ENCODE measurements at places on chromosomes 3 and 15.
A peak's percentile ranks its signal among the peaks of the same experiment; 100 is the strongest.

GRCh38 chr3:53071882-53072431 lies 26.1 kb upstream of the SFMBT1 start:
- ATAC-seq = no peak

DNA sequence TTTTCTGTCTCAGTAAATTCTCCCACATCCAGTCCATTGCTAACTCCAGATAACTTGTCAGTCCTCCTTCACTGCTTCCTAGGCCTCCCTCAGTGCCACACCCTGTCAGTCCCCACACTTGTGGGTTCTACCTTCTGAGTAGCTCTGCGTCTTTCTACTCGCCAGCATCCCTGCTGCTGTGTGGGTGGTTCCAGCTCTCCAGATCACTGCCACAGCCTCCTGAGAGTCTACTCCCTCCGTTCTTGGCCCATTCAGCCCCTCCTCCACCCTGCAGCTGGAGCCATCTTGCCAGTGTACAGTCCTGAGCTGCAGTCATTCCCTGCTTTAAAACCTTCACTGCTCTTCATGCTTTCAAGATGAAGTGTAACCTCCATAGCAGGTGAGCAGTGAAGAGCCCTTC lies 45.3 kb downstream of the MAP2K5 start:
- ATAC-seq = no peak

DNA sequence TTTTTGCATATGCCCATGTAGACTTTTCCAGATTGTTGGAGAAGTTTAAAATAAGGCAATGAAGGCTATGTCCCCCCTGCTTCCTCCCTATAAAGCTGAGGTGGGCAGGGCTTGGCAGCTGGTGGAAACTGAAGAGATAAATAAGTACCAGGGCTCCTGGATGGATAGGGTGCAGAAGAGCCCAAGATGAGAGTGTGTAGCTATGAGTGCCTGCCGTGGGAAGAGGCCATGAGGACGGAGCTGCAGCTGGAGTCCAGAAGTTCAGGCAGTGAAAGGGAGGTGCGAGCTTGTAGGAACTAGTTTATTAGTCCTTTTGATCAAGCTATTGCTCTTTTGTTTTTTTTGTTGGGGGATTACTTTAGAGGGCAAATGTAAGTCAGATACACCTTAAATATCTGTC lies 52.4 kb downstream of the PHLDB2 start:
- no peak for ATAC-seq

GRCh38 chr3:792630-793029 lies 300.2 kb upstream of the CNTN6 start:
- no peak for ATAC-seq

DNA sequence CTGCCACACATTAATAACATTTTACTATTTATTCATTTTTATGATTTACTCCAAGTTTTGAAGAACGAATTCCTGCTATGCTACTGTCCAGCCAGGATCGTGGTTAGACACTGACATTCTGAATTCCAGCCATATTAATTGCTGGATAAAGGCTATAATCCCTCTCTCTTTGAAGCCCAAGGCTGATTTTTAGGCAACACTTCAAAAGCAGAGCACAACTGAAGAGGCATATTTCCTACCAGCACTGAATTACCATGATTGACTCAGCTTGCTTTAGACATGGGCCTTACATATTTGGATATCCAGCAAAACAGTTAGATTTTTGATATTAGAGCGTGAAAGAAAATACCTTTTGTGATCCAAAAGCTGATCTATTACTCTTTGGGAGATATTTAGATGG lies 205.0 kb downstream of the ZIC1 start:
- no peak for ATAC-seq

- no peak for ATAC-seq
These were observed 156.1 kb upstream of the ANKRD28 start for GRCh38 chr3:15953841-15954240.

DNA sequence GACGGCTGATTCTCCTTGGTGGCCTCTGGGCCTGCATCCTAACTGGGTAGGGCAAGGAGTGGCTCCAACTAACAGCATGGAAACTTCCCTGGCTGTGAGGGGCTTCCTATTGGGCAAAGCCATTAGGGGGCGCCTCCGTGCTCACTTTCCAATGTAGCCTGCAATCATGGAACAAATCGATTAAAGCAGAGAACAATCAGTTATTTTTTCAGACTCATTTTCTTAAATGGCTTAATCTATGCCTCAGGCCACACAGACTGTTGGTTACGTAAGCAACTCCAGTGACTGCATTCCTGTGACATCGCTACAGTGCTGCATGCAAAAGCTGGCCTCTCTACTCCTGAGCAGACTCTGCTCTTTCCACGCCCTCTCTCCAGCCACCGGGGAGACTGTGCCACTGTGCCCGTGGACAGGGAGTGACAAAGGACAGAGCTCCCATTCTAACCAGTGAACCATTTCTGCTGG lies 278.9 kb downstream of the KLF13 start:
- ATAC-seq = no peak

GRCh38 chr15:99437315-99438223 lies 128.2 kb upstream of the MEF2A start:
- no peak for ATAC-seq

GRCh38 chr3:127037418-127037841 lies 54.5 kb downstream of the PLXNA1 start:
- ATAC-seq = no peak

GRCh38 chr3:111852540-111852939 lies 6.5 kb upstream of the PHLDB2 start:
- no peak for ATAC-seq

DNA sequence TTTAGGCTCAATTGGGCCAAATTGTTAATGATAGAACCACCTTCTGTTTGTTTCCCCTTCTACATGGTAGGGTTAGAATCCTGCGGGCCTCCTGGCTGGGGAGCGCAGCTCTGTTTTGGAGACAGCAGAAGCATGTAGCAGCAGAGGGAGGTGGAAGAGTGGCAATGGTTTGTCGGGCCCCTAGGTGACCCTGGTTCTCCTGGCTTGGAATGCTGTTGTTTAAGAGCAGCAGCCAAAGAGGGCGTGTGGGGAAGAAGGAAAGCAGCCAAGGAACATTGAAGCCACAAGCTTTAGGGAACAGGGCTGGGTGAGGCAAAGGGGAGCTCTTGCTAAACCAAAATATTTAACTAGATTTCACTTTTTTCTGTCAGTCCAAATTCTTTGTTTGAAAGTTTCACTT lies 213.7 kb upstream of the NR2E3 start:
- ATAC-seq = no peak

DNA sequence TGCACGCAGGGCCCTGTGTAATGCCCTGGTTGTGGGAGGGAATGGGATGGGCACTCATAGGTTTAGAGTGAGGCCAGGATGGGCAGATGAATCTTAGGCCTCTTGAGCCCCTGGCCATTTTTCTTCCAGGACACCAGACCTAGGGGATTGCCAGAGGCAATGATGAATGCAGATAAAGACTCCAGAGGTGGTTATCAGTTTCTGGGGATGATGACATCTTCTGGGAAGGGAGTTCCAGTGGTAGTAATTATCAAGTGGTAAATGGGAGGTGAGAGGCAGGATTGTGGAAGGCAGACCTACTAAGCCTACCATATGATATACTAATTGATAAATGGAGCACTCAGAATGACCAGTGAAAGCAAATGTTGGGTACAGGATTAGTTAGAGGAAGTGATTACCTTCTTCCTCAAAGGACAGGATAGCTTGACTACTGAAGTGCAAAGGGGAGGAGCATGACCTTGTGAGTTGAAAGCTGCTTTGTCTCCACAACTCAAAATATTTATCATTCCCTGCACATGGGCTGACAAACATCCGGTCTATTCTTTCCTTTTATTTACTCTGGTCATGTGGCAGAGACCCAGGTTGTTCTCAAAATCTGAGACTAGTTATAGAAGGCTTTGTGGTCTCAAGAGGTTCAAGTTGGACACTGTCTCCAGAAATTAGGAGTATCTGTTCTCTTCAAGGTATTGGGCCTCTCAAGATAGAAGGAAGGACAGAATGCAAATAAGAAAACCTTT lies 10.2 kb upstream of the MAPK6 start:
- ATAC-seq = no peak

GRCh38 chr3:42035816-42036482 lies 55.2 kb upstream of the TRAK1 start:
- no peak for ATAC-seq

DNA sequence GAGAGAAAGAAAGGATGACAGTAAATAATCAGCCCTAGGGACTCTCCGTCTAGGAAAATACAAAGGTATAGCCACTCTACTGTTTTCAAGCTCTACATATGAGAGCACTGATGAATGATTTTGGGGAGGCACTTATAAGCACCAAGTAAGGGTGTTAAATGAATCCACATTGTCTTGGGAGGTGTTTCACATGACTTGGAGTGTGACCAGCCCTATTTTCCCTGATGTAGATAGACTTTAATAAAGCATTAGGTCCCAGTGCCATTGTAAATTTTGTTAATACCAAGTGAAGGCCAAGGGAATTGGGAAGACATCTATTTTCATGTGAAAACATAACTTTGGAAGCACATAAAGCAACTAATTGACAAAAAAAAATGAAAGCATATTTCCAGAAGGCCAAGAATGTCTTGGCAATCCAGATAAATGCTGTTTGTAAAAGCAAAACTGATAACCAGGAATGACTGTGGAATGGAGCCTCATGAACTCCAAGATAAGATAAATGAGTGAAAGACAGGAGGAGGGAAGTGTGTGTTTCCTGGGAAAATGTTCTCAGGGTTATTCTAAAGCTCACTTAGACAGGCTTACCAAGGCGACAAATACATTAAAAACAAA lies 96.0 kb upstream of the MYZAP start:
- no peak for ATAC-seq

- ATAC-seq = no peak
These were observed 415.5 kb downstream of the NAALADL2 start for GRCh38 chr3:175274474-175275218.

- no peak for ATAC-seq
These were observed 30.1 kb upstream of the CFAP20DC start for GRCh38 chr3:59079962-59080361.

GRCh38 chr3:57004229-57004628 lies 56.2 kb upstream of the SPATA12 start:
- ATAC-seq = no peak

GRCh38 chr3:25423780-25424588 lies 4.1 kb upstream of the RARB start:
- ATAC-seq = no peak

GRCh38 chr3:189041482-189042090 lies 130.2 kb upstream of the TPRG1 start:
- peak; percentile 96 for ATAC-seq

GRCh38 chr3:80227216-80227615 lies 459.4 kb upstream of the ROBO1 start:
- ATAC-seq = no peak

DNA sequence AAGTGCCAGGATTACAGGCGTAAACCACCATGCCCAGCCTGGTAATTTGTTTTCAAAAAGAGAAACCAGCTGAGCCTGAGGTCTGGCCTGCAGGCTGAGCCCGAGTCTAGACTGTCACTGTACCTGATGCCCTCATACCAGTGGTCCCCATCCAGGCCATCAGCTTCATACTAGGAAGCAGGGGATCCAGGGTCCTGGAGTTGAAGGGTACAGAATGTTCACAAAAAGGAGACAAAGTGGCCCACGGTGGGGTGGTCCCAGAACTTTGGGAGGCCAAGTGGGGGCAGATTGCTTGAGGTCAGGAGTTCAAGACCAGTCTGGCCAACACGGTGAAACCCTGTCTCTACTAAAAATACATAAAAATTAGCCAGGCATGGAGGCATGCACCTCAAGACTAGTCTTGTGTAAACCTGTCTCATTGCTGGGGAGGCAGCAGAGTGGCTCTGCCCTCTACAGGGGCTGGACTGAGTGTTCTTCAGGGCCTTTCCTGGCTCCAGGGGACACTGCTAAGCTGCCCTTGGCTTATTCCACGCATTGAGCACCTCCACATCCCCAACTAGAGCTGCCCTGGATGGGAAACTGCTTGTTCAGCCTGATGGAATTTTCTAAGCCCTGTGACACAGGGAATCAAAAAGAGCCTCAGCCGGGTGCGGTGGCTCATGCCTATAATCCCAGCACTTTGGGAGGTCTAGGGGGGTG lies 7.9 kb upstream of the HHATL start:
- ATAC-seq = no peak

DNA sequence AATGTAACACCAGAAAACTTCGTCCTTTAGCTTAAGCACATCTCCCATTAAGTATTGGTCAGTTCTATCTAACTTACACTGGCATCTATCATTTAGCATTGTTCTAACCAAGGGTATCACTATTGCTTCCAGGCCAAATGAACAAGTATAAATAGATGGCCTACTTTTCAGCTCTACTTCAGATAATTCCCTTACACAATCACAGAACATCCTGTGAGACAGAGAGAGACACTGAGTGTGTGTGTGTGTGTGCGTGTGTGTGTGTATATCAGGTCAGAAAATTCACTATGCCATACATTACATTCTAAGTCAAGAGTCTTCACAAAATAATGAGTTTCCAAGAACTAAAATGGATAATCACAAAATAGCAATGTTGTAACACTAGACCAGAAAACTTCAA lies 39.1 kb downstream of the SCAPER start:
- ATAC-seq = no peak

GRCh38 chr15:57082054-57082728 lies 163.7 kb downstream of the TCF12 start:
- no peak for ATAC-seq

GRCh38 chr15:88382482-88382983 lies 84.7 kb downstream of the MRPL46 start:
- no peak for ATAC-seq

DNA sequence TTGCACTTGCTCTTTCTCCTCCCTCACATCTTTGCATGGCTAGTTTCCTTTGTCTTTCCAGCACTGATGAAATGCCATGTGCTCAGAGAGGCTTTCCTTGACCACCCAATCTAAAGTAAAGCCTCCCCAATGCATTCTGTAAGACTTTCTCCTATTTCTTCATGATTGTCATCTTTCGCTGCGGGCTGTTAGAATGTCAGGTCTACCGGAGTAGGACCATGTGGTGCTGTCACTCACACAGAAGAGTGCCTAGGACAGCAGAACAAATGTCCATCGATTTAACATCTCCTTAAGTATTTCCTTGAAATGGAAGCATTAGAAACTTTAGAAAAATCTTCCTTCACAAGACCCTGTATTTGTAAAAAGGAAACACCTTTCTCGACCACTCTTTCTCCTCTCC lies 99.9 kb upstream of the TMC3 start:
- no peak for ATAC-seq

- ATAC-seq = no peak
These were observed 43.9 kb downstream of the ERC2 start for GRCh38 chr3:56424336-56424735.

DNA sequence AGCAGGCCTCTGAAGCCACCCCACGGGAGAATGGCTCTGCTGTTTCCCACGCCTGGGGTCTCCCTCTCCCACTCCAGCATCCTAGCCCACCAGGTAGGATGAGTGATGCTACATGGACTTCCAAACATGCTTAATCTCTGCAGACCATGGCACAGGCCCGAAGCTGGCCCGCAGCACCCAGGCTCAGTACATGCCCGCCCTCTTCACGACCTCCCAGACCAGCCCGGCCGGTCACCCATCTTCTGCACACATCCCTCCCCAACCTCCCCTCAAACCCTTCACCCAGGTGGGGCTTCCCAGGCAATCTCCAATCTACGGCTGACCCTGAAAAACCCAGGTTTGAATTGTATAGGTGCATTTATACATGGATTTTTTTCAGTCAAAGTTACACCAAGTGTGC lies 264.0 kb downstream of the TJP1 start:
- no peak for ATAC-seq
